ENCODE measurements at places on chromosomes 7 and 10. TPM values are rescaled to one million over a fixed set of nuclear protein-coding genes. Genes with fewer than 3 reads are reported as not detected.

- DNase-seq: no peak
Measured at GRCh38 chr7:153322991-153323390, 563.4 kb downstream of the ACTR3B start.

GRCh38 chr10:103463499-103463898 lies 4.8 kb upstream of the CALHM1 start:
- peak; percentile 49 for DNase-seq

DNA sequence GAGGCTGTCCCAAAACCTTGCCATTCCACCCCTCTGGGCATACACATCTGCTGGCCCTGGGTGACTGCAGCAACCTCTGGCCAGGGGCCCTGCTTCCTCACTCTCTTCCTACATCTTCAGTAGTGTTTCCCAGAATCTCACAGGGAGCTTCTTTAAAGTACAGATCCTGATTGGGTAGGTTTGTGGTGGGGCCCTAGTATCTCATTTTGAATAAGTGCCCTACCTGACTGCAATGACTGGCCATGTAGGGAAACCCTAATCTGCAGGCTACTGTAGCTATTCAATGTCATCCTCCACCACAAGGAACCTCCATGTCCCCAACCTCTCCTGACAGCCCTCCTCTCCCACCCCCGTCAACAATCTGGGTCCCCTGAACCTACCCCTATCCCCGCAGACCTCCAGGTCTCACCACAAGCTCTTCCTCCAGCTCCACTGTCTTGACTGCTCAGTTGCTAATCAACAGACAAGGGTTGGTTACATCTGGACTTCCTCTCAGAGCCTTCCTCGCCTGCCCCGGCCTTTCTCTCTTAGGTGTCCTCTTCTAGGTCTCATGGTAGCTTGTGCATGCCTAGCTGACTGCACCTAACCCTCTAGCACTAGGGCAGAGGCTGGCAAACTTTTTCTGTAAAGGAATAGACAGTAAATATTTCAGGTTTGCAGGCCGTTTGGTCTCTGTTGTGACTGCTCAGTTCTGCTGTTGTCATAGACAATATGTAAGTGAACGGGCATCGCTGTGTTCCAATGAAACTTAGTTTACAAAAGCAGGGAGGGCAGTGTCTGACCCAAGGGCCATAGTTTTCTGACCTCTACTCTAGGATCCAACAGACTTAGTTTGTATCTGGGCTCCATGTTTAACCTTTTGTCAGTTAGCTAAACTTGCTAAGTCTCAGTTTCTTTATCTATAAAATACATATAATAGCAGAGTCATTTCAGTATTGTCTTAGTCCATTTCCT lies 121.1 kb downstream of the AOAH start:
- no peak for DNase-seq

DNA sequence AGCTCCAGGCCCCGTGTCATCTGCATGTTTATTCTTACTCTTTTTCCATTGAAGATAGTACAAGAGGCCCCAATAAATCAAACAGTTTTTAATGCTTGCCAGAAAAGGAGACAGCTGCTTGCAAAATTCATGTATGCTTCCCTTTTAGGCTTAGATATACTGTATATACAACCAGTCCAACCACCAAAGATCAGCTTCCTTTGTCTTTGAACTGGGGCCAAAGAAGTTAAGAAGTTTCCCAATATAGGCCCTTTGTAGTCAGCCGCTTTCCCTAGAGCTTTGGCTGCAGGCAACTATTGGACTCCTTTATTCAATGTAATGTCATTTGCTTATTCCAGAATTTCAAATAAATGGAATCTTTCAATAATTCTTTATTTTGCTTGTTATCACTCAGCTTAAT lies 1395.0 kb downstream of the GATA3 start:
- DNase-seq: no peak

- DNase-seq: no peak
Measured at GRCh38 chr7:108463613-108464012, 7.4 kb upstream of the NRCAM start.

- peak; percentile 63 for DNase-seq
Measured at GRCh38 chr10:103598654-103599115, 105.2 kb downstream of the NEURL1 start.

GRCh38 chr10:124596962-124597845 lies 135.6 kb downstream of the LHPP start:
- DNase-seq: no peak

DNA sequence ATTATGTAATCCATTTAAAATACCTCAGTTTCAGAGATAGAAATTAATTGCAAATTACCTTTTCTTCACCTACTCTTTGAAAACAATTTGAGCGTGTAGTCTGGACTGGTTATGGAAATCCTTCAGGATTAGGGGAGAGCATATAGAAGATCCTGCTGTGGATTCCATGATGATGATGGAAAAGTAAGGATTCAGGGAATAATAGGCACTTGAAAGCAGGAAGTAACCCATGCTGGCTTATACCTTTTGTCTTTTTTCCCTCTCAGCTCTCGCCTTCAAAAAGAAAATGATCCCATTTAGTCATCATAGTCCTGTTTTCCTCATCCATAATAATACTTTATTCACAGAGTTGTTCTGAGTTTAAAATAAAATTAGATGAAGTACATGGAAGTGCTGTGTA lies 4.4 kb downstream of the HBP1 start:
- DNase-seq: no peak

DNA sequence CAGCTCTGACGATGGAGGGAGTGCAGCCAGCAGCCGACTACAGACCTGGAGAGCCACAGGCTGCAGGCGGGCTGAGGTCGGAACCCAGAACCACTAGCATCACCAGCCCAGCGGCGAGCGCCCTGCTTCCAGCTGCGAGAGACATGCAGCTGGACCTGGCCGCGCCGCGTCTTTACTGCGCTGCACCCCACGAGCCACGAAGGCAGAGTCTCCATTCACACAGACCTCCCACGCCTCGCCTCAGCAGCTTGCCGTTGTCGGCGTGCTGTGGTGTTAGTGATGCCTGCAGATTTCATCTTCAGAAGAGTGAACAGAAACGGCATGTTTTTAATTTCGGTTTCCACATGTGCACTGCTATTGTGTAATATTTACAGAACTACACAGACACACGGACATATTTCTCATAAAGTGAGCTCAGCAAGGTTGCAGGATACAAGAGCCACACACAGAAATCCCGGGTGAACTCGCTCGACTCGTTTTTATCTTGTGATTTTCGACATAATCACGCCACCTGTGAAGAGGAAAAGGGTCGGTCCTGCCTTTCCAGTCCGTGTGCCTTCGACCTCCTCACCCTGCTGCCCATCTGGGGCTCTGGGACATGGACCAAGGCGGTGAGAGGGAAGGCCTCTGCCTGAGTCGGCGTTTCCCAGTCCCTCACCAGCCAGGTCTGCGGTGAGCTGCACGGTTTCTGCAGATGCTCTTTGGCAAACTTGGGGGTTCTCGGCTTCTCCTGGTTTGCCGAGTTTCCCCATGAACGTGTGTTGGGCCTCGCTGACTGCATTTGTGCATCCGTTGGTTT lies 252.2 kb downstream of the ELFN1 start:
- no peak for DNase-seq

Gene ASIC3
- 0.15 TPM for total RNA-seq

Gene INA
- 5.2 TPM for total RNA-seq

Gene CCL24
- total RNA-seq: not detected

Gene CDHR3
- total RNA-seq: 2.0 TPM

Gene RNLS
- total RNA-seq: 27.7 TPM
